ENCODE measurements at places on chromosomes 2 and 18.

GRCh38 chr2:129806990-129807389, 172.5 kb upstream of the RAB6C start:
- no peak for DNase-seq

GRCh38 chr2:226772389-226773179, 27.0 kb downstream of the IRS1 start:
- DNase-seq: no peak

- no peak for DNase-seq
Observed at GRCh38 chr18:211582-211981, 53.2 kb downstream of the USP14 start.

GRCh38 chr18:24982831-24983230, 369.1 kb downstream of the ZNF521 start:
- DNase-seq: no peak

GRCh38 chr2:26952374-26952773, 18.1 kb upstream of the MAPRE3 start:
- no peak for DNase-seq

GRCh38 chr18:37563931-37564392, 1.6 kb downstream of the CELF4 start:
- no peak for DNase-seq

DNA sequence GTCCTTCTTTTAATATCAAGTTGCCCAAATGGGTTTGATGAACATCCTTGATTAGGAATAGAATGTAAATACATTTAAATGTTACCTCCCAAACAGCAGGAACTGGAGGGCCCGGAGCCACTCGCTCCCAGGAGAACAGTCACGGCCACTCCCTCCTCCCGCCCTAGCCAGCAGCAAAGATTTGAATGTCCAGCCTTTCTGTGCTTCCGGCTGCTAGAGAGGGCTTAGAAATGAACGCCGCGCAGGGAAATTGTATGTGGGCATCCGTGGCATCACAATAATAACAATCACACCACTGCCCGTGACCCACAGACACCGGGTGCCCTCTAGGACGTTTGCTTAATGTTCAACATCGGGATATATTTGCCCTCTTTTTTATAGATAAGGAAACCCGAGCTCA, 164.9 kb upstream of the SALL3 start:
- no peak for DNase-seq

DNA sequence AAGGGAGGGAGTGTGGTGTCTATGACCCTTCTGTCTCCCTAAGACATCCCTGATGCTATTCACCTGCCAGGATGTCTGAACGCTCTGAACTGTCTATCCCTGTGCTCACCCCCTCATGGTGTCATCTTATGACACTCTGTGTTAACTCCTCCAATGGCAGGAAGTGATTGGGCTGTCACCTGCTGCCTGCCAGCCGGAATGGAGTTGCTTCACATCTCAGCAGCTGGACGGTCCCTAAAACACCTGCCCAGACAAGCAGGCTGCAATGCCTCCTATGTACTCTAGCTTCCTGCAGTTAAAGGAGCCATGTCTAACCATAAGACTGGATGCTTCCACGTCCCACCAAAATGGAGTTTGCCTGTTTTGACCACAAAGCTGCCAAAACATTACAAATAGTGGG, 99.9 kb downstream of the CPO start:
- DNase-seq: no peak

DNA sequence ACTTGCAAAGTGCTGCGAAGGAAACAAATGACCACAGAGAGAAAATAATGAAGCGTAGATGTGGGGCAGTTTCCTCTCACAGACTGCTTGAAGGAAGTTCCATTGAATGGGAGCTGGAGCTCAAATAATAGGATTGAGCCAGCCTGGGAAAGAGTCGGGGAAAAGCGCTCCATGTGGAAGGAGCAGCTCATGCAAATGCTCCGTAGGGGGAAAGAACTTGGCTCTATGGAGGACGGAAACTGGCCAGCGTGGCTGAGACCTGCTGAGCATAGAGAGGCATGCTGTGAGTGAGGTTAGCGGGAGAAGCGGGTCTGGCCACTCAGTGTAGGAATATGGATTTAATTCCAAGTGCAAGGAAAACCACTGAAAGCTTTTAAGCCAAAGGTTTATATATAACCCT, 28.6 kb upstream of the VIT start:
- DNase-seq: no peak

- no peak for DNase-seq
Observed at GRCh38 chr2:62783679-62784078, 78.2 kb downstream of the EHBP1 start.

DNA sequence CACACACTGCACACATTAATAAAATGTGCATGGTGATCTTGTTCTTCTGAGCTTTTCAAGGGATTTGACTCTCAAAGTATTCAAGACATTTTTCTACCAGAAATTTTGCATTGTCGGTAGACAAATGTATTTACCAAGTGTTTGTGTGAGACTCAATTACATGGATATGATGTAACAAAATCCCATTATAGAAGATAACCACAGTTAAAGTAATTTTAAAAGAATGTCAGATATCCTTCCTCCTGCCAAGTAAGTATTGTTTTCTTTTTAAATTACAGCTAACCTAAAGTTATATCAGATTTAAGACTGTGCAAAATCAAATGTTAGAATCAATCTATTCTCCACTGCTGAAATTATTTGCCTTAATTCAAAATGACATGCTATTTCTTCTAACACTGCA, 1344.5 kb upstream of the CHAC2 start:
- no peak for DNase-seq

DNA sequence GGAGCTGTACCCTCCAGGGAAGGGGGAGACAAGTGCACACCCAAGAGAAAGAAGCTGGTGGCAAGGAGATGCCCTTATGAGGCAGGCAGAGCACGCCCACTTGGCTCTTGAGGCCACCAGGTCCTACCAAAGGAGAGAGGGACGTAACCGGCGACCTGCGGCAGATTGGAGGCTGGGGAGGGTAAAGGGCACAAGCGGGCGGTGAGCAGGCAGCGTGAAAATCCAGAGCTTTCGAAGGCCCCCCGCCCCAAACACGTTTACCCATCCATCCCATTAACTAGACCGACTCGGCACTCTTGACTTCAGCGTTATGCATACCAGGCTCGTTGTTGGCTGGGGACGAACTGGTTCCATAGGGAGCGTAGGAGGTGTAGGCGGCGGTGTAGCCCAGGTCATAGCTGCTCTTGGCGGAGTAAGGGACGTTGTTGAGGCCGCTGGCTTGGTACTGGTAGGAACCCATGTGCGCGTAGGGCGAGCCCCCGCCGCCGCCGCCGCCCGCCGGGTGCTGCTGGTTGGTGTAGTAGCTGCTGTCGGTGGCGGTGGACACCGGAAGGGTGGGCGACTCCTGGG, 794 bp downstream of the DLX2 start:
- DNase-seq: no peak

DNA sequence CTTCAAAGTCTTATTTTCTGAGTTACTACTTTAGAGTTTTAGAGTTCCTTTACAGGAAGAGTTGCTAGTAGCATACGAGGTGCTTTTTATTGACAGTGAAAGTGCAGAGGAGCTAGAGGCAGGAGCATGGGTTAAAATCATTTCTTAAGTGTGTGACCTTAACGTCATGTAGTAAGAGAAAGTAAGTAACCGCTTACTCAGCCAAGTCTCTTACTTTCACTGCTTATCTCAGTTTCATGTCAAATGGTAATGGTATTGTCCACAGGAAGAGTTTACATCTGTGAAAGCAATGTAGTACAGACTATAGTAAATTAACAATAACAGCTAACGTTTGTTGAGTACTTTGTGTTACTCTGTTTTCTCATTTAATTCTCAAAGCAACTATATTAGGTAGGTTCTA, 12.6 kb downstream of the NDUFAF7 start:
- no peak for DNase-seq

- no peak for DNase-seq
Observed at GRCh38 chr2:150630587-150631235, 143.2 kb upstream of the RND3 start.

- no peak for DNase-seq
Observed at GRCh38 chr18:25759111-25759510, 331.3 kb downstream of the SS18 start.

GRCh38 chr2:141508806-141509595, 621.8 kb downstream of the LRP1B start:
- no peak for DNase-seq

Data from tibial nerve (tissue), 4 donors.